Anterior cingulate cortex (tissue), 58 donors: ENCODE measurements at places on chromosomes 2 and 18.

- DNase-seq = no peak
Observed at GRCh38 chr2:214542866-214543265, 132.0 kb downstream of the VWC2L start.

- no peak for DNase-seq
Observed at GRCh38 chr2:237758185-237758584, 40.4 kb upstream of the RBM44 start.

GRCh38 chr2:84293791-84294380, 165.2 kb downstream of the SUCLG1 start:
- DNase-seq = no peak

- DNase-seq = no peak
Observed at GRCh38 chr18:54561706-54562267, 29.3 kb upstream of the DYNAP start.

- no peak for DNase-seq
Observed at GRCh38 chr18:50687491-50687890, 127.6 kb downstream of the MAPK4 start.

GRCh38 chr2:219104107-219105035, 43.6 kb upstream of the IHH start:
- no peak for DNase-seq

DNA sequence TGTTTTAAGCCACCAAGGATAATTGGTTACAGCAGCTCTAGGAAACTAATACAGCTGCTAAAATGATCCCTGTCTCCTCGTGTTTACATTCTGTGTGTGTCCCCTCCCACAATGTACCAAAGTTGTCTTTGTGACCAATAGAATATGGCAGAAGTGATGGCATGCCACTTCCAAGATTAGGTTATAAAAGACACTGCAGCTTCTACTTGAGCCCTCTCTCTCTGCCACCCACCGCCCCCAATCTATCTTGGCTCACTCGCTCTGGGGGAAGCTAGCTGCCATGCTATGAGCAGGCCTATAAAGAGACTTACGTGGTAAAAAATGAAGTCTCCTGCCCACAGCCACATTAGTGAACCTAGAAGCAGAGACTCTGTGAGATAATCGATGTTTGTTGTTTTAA, 3.5 kb upstream of the IL1F10 start:
- DNase-seq = no peak

GRCh38 chr2:28581312-28581711, 85.5 kb downstream of the PLB1 start:
- no peak for DNase-seq

DNA sequence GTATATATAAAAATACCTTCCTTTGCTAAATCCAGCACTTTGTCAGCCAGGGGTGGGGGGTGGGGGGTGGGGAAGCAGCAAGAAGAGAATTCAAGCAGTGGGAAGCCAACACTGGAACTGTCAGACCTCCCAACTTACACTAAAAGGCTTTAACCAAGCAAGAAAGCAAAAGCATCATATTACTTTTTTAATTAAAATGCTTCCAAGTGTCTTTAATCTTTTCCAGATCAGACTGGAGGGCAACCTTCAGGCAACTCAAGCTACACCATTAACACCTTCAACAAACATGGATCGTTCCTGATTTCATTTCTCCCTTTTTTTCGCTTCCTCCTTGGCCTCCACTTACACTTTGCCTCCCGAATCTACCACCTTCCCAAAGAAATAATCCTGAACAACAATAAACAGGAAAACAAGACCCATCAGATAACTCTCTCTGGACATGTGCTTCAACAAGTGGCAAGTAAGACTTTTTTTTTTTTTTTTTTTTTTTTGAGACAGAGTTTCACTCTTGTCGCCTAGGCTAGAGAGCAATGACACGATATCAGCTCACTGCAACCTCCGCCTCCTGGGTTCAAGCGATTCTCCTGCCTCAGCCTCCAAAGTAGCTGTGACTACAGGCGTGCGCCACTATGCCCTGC, 35.5 kb downstream of the ZNF521 start:
- DNase-seq = no peak

- no peak for DNase-seq
Observed at GRCh38 chr18:79738581-79739439, 58.9 kb upstream of the KCNG2 start.

DNA sequence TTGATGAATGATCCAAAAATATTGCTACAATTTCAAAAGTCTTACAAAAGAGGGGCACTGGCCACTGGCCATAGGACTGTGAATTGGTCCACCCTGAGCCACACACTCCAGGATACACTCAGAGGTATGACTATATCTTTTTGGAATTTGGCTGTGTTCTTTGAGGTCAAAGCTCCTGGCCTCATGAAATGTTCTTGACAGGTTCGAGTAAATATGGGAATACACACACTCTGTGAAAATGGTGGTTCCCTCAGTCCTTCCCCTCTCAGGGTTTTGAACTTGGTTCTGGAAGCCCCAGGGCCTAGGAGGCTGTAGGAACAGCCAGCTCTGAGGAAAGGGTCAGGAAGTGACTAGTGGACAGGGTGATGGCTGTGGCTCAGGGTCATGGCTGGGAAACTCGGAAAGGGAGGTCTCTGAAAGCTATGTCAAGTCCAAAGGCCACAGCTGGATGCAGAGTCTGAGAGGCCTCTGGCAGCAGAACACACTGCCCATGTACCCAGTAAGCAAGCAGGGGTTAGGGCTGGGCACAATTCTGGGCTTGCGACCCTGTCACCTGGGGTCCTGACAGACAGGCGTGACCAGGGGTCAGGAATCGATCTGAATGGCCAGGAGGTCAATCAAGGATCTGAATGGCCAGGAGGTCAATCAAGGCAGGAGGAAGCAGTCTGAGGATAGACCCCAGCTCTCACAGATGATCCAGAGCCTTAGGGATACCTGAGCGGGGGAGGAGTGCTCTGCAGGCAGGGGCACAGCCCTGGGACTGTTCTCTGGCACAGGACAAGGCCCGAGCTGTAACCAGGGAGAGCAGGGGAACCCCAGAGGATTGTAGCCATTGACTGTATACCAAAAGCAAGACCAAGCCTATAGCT, 223.4 kb upstream of the SMAD2 start:
- DNase-seq = no peak

- DNase-seq = no peak
Observed at GRCh38 chr2:196427986-196428634, 211.4 kb upstream of the CCDC150 start.

GRCh38 chr2:46381263-46381849, 84.1 kb downstream of the EPAS1 start:
- DNase-seq = no peak

DNA sequence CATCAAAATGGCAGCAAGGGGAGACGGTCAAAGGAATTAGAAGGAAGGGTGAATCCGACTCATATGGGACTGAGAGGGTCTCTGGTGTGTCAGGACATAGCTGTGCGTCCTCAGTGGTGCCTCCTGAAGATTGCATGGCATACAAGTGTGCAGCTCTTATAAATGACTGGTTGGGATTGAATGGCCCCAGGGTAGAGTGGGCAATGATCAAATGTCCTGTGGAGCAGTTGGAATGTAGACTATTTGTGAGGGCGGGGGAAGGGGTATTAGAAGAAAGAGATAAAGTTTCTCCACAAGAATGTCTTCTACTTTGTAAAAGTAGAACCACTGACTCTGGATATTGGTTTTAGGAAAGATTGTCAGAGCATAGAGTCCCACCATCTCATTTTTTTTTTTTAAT, 24.6 kb downstream of the CTLA4 start:
- DNase-seq = no peak
